ENCODE measurements at places on chromosomes 1 and 21.

GRCh38 chr1:226466296-226466695, 58.4 kb upstream of the PARP1 start:
- no peak for DNase-seq

GRCh38 chr1:217164403-217164802, 441.2 kb upstream of the ESRRG start:
- DNase-seq: no peak

GRCh38 chr1:228798548-228798947, 63.3 kb downstream of the RHOU start:
- DNase-seq: no peak

DNA sequence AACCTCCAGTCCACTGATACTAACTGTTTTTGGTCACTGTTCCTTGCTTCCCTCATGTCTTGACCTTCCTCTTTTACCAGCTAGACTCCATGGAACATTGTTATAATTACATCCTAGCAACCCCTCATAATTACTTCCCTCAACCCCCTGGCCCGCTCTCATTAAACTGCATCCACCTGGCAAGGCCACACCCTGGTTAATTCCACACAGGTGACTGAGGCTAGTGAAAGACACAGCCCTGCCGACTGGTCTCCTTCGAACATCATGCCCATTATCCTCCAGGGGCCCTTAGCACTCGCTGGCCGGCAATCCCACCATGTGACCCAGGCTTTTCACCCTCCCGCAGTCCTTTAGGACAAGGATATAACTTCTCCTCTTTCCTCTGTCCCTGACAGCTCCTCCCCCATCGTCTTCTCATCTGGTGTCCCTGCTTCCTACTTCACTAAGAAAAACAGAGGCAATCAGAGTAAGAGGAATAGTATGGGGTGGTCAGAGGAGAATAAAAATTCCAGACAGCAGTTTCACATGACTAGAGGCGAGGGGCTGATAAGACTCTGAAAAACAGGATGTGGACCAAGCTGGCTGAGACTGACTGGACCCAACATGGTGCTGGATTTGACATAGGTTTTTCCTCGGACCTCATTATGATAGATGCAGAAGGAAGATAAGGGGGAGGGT, 8.8 kb upstream of the TENT5B start:
- no peak for DNase-seq

- DNase-seq: no peak
These were observed 39.4 kb downstream of the VANGL2 start for GRCh38 chr1:160439718-160440117.

GRCh38 chr1:175901076-175901836, 157.9 kb upstream of the TNR start:
- no peak for DNase-seq

DNA sequence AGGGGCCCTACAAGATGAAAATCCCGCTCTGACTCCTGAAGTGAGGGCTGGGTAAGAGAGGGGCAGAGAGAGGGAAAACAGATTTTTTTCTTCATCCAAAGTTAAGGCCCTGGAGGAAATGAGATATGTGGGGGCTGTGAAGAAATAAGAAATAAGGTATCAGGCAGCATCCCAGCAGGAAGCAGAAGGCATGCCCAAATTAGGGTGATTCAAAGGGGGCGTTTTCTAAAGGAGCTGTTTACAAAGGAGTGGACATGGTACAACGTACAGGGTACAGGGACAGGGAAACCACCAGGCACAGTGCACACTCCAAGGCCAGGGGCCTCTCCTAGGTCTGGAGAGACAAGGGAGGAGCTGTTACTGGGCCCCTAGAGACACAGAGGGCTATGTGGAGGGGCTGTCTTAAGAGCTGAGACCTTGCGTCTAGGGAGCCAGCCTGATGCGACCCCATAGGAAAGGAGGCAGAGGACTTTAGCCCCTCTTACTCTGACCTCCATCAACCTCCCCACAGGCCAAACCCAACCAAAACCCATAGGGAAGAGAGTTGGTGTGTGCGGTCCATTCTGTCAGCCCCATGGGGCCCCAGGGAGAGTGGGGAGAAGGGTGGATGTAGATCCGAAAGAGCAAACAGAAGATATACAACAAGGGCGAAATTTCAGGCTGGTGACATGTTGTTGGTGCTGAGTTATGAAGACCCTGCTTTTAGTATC, 38.6 kb downstream of the STYXL2 start:
- no peak for DNase-seq

DNA sequence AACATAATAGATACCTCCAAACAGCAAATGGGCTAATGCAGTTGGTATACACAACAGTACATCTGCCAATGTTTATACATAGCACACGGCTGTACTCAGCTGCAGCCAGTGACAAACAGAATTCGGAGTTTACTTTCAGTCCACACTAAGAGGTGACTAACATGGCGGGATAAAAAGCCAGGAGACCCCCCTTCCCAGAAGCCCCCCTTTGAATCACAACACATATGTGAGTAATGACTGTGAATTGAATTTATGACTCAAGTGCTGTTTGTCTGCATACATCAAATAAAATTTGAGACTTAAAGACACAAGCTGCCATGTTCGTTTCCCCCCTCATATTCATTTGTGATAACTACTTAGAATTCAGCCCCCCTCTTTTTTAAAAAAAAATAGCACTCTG, 113.2 kb downstream of the RUNX1 start:
- no peak for DNase-seq

- no peak for DNase-seq
These were observed 18.5 kb upstream of the LYPLAL1 start for GRCh38 chr1:219155135-219155534.
